ENCODE measurements at places on chromosomes 4 and X. TPM values are rescaled to one million over a fixed set of nuclear protein-coding genes. Genes with fewer than 3 reads are reported as not detected.

DNA sequence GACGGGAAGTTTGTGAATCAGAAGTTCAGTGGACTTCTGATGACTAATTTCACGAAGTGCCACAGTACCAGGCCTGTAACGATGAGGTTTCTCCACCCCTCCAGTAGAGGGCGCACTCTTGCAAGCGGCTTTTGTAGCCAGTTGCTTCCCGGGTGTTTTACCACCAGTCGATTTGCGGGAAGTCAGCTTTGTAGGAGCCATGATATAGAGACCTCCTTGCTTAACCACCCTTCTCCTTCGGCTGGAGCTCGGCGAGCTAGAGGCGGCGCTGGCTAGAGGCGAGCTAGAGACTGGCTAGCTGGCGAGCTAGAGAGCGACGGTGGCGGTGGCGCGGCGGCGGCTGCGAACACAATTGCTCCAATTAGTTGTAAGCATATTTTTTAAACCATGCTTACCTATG is 72.0 kb downstream of the IL1RAPL1 start:
- H3K27me3 ChIP-seq = no peaks in the 10 kb centered on the region
- H3K36me3 ChIP-seq = no peaks in the 10 kb centered on the region
- H3K4me1 ChIP-seq = no peaks in the 10 kb centered on the region
- no peak overlapping the region for H3K27ac ChIP-seq

DNA sequence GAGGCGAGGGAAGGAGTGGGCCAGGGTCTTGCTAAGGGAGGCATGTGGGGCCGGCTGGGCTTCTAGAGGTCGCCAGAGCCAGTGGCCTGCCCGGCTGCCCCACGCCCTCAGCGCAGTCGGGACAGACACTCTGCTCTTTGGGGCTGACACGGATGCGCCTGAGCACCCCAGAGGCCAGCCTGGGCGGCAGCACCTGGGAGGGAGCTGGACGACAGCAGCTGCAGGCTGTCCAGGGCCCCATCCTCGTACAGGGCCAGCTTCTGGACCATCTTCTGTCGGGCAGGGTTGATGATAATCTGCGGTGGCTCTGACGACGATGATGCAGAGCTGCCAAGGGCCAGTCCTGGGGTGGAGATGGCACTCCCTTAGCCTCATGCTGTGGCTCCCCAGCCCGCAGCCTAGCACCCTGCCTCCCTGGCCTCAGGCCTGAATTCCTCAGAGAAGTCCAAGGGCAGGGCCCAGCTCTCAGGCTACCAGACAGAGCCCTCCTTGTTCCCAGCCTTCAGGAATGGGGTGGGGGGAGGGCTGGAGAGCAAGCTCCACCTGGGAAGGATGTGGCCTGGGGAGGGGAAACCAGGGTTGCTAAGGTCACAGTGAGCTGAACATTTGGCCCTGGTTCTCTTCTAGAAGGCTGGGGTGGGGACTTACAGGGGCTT is 7.2 kb downstream of the IRAK1 start:
- peaks cover 21% of the 10 kb centered on the region for H3K36me3 ChIP-seq
- H3K27ac ChIP-seq = peak overlapping the region; percentile 69
- H3K27me3 ChIP-seq = no peaks in the 10 kb centered on the region
- DNase-seq = peak; percentile 63

TMEM129 gene
- 61.9 TPM for total RNA-seq

GRCh38 chr4:87975466-87975865 is at the start of gene SPP1:
Gene SPP1 (plus strand): TSS chr4:87975714. CDS start chr4:87976896, 1,182 bp downstream.
- no peaks in the 10 kb centered on the region for H3K27me3 ChIP-seq
- H3K4me3 ChIP-seq = no peak within 1 kb of the TSS
- no peak for DNase-seq
- H3K27ac ChIP-seq = no peak within 1 kb of the TSS
- no peaks in the 10 kb centered on the region for H3K36me3 ChIP-seq

DNA sequence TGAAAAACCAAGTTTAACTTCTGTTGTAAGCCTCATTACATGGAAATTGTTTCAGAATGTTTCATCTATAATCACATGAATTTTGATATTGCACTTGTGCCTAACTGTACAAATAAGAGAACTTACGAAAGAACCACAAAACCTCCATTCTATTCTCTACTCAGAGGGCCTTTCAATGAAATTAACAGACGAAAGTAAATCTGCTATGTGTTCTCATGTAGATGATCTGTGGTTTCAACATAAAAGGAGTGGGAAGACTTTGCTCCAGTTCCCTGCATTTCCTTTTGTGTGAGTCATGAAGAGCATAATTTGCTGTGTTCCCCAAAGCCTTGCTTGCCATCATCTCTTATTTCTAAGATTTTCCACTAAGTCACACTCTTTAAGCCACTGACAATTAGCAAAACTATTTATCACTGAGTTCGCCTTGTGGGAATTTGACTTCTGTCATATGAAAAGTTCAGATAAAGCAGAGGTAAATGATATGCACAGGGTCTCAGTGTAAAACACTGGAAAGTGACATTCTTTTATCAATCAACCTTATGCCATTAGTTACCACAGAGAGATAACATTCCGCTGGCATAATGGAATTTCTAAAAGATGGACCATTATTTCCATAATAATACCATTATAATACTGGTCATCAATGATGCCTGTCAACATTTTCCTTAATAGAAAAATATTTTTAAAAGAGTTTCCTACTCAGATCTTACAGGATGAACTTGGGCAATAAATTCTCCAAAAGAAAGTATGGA is 329.8 kb downstream of the NR3C2 start:
- no peak overlapping the region for H3K27ac ChIP-seq
- no peak for DNase-seq
- no peak overlapping the region for H3K4me3 ChIP-seq

DNA sequence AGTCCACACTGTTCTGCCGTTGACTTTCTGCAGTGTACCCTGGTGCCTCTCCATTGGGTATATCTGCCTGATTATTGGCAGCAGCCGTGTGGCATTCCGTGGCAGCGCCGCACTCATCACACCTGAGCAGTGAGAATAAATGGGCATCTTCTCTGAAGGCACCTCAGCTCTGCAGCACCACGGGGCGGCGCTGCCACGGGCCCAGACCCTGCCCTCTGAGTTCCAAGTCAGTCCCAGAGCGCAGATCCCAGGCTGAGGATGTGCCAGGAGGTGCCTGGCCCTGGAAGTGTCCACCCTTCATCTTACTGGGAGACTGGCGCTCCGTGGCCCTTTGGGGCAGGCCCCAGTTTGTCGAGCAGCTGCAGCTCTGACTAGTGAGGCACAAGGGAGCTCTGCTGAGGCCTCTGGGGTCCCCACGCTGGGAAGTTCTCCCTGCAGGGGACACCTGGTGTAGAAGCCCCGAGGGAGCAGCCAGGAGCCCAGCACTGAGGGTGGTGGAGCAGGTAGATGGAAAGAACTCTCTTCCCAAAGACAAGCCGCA is 36.6 kb downstream of the TRMT44 start:
- H3K4me1 ChIP-seq = peaks cover 5% of the 10 kb centered on the region
- H3K27me3 ChIP-seq = no peaks in the 10 kb centered on the region

DNA sequence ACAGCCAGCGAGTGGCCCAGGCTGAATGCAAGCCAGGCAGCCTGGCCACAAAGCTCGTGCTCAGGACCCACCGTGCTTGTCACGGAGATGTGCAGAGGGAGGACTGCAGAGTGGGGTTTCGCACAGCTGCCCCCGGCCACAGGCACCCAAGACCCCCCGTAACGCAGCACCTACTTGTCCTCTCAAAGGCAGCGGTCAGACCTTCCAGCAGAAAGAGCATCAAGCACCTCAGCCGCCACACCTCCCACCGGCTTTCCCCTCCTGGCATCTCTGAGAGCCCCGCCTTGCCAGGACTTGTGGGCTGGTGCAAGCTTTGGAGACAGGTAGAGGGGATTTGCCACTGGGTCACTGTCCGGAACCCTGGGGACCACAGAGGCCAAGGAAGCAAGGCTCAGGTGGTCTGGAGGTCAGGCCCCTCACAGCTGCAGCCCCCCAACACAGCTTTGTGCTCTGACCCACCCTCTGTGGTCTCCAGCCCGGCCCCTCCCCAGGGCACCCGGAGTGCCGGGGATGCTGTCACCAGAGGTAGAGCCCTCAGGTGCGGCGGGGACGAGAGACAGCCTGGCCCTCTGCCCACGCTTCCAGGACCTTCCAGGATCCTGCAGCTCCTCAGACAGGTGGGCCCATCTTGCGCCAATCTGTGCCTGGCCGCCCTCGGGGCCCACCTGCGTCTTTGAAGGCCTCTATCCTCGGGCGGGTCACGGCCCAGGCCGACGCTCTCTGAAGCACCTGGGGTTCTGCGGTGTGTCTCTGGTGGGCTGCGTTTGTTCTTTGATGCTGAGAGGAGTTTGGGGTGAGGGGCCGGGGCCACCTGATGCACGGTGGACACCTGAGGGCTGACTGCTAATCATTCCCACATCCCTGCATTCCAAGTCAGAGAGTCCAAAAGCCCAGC is 34.4 kb upstream of the HMX1 start:
- H3K4me3 ChIP-seq = no peak overlapping the region
- no peak for DNase-seq
- H3K27me3 ChIP-seq = no peaks in the 10 kb centered on the region
